ENCODE measurements at places on chromosomes 16 and 17. TPM values are rescaled to one million over a fixed set of nuclear protein-coding genes. Genes with fewer than 3 reads are reported as not detected.

Gene MYH2
- polyA plus RNA-seq: 0.89 TPM

Gene RPH3AL
- 10.6 TPM for polyA plus RNA-seq

Gene KRTAP2-2
- polyA plus RNA-seq: not detected

Gene LGALS9
- 240 TPM for polyA plus RNA-seq

Gene SCARF1
- polyA plus RNA-seq: 4.2 TPM

Gene DCAKD
- 7.6 TPM for polyA plus RNA-seq

Gene WFIKKN2
- polyA plus RNA-seq: not detected

Gene OTOA
- polyA plus RNA-seq: 0.27 TPM

Gene PRSS36
- polyA plus RNA-seq: 2.5 TPM

Gene WNT9B
- polyA plus RNA-seq: 0.01 TPM

Gene NPW
- polyA plus RNA-seq: 0.81 TPM

Gene TAC4
- not detected for polyA plus RNA-seq

Gene HYDIN
- not detected for polyA plus RNA-seq

Gene HOXB9
- 0.07 TPM for polyA plus RNA-seq

Gene CDT1
- polyA plus RNA-seq: 2.2 TPM

Gene PRRT2
- polyA plus RNA-seq: not detected

Gene CACNG3
- polyA plus RNA-seq: not detected

Gene CES2
- polyA plus RNA-seq: 254 TPM

Gene ASPHD1
- 0.67 TPM for polyA plus RNA-seq

Gene ABCA9
- polyA plus RNA-seq: 0.54 TPM

Gene POLG2
- 3.2 TPM for polyA plus RNA-seq

Gene CPNE7
- polyA plus RNA-seq: 13.9 TPM

Gene ZNF747
- polyA plus RNA-seq: 9.8 TPM

Gene USP31
- polyA plus RNA-seq: 0.89 TPM

Gene KCNJ18
- not detected for polyA plus RNA-seq

Gene AANAT
- polyA plus RNA-seq: not detected

Gene CACNA1H
- 1.1 TPM for polyA plus RNA-seq

Gene MINK1
- polyA plus RNA-seq: 49.2 TPM

Gene DLG4
- polyA plus RNA-seq: 0.67 TPM

Gene NACA2
- not detected for polyA plus RNA-seq

Gene SLC12A3
- 0.04 TPM for polyA plus RNA-seq

Gene AOC2
- 0.54 TPM for polyA plus RNA-seq

Gene SPATA32
- polyA plus RNA-seq: not detected

Gene CLUH
- polyA plus RNA-seq: 93.9 TPM

Gene GCGR
- polyA plus RNA-seq: 2.2 TPM

Gene GH1
- polyA plus RNA-seq: not detected

Gene KRT39
- polyA plus RNA-seq: 0.03 TPM

Gene EVPL
- polyA plus RNA-seq: 45.2 TPM

Gene RUNDC3A
- polyA plus RNA-seq: 6.8 TPM

All from small intestine (tissue), 16 donors.